ENCODE measurements at places on chromosomes 5 and 9.

DNA sequence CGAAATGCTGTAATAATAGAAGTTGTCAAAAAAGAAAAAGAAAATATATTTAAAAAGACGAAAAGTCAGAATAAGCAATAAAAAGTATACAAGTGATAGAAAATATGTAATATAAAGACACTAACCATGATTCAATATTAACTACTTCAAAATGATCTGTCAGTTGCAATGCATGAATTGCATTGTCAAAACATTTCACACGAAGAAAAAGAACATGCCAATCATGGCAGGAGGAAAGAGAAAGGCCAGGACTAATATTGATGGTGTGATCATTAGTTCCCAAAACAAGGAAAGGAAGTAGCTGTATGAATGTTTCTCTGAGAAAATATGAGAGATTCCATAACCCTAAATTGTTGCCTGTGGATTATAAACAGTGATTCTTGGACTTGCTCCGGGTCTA is 7.4 kb upstream of the GRAMD2B start:
- no peak for DNase-seq

GRCh38 chr5:77882670-77883257 is 106.6 kb upstream of the TBCA start:
- DNase-seq = no peak

DNA sequence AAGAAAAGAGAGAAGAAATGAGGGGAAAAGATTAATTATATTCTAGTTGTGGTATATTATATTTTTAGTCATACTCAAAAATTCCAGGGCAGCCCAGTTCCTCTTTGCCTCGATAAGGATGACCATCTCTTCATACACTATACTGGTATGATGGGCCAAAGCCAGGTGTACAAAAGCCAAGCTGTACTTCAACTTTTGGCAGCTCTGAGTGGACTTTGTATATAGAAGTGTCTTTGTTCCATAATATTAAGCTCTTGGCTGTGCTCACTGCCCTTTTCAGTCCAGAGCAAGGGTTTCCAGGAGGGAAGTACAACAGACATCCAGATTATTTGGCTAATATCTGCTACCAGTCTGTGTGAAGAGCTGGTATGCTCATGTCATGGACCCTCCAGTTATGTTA is 934.3 kb upstream of the CDH10 start:
- no peak for DNase-seq

DNA sequence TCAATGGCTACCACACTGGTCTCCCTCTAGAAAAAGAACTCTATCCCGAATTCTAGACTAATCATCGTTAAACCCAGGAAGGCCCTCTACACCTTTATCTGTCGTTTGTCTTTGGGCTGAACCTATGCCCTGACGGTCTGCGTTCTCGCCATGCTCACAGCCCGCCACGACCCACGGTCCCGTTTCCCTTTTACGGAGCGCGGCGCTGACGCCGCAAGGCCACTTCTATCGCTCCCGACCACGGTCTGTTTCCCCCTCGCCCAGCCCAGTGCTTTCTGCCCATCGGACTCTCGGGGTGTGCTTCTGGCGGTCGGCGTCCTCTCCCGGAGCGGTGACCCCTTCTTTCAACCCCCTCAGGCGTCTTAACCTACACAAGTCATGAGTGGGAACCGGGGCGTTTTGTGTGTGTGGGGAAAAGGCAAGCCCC is 974 bp downstream of the C9orf40 start:
- DNase-seq = peak; percentile 56

DNA sequence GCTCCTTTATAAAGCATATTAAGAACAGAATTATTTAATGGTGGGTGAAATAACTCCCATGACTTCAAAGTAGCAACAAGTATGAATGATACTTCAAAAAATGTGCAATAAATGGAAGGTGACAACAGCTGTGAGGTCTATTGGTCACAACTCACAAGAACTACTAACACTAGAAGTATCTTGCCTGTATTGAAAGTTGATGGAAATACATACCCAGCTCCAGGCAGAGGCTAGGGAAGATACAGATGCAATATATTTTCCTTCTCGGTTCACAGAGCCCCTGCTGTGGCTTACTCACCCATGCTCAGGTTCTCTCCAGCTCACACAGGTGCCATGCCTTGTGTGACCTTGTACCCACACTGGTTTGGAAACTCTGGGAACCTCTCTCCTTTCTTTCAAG is 133.8 kb downstream of the LIFR start:
- no peak for DNase-seq

DNA sequence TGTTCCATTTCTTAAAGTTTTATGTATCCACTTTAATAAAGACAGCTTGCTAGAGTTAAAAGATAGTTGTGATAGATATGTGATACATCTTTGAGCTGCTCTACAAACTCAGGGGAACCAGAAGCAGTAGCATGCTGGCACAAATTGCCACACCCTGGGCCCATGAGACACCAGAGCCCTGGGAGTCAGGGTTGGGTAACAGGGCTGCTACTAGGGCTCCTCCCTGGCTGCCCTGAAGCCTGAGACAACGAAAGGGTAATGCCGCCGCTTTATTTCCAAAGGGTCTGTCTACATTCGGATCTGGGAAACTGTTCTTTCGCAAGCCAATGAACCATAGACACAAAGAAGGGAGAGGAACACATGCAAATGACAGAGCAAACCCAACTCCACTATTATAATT is 29.2 kb downstream of the PTPN3 start:
- DNase-seq = no peak

DNA sequence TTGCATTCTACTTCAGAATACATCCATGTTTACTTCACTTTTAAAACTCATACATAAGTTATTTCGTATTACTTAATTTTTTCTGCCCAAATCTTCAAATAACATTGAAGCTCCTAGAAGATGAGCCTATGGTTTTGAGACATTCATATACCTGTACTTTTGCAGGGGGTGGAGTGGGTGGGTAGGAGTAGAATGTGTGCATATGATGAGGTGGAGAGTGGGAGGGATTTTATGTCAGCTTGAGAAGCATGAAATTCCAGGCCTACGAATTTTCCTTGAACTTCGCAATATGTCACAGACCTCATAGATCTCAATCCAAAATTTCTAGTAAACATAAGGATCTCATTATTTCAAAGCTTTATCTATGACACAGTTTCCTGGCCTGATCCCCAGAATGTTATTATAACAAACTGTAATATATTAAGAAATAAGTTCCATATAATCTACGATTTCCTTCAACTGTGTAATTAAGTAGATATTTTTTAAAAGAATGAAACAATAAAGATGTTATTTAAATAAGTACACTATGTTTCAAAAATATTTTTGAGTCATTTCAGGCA is 19.7 kb upstream of the MOB3B start:
- DNase-seq = no peak

DNA sequence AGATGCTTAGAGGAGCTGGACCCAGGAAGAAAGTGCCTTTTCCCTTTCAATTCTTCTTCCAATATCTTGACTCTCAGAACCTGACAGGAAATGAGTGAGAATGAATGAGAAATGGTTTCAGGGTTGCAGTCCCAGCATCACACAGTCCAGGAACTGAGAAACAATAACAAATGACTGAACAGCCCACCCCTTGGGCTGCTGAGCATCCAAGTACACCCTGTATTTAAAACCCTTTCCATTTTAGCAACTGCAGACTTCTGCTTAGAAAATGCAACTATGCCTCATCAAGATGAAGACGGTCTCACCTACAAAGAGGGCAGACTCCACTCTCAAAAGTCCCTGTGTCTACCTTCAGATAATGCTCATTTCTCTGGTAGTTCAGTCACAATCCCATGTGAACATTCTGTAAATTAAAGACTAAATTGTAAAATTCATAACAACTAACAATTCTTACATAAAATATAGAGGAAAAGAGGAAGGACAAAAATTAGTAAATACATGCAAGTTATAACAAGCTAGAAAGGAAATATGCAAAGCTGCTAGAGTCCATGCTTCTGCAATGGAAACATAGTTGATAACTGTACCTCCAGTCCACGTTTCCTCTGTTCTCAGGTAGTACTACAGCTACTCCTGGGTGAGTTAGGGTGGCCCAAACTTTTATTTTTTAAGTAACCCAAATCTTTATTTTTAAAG is 316.5 kb downstream of the ICE1 start:
- no peak for DNase-seq

GRCh38 chr9:126860757-126861466 is 473 bp downstream of the ZBTB34 start:
- DNase-seq = peak; percentile 37

DNA sequence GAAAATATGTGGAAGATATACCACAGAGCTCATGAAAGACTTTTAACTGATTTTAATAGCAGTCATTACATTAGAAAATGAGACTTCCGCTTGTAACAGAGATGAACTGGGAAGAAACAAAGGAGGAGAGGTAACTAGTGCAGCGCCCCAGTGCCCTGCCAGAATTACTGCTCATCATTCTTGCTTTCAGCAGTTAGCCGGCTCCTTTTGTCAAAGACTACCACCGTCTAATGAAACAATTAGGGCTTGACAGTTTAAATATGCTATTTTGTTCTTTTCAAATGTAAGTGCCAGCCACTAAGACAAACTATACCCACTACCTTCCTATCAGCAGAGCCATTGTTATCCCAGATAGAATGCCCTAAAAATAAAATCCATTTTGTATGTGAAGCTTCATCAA is 328.4 kb downstream of the EFNA5 start:
- no peak for DNase-seq

DNA sequence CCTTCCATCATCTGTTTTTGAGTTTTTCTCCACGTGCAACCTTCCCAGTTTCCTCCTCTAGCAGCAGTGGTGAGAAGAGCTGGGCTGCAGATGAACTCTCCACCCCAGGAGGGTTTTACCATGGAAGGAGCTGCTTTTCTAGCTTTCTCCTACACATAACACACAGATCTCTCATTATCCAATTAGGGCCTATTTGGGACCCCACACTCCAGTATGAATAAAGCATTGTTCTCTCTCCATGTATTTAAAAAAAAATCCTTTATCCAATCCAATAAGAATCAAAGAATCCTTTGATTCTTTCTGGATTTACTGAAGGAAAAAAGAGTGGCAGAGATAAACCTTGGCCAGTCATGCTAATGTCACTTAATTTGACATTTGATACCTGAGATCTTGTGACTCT is 31.6 kb upstream of the NAA35 start:
- DNase-seq = no peak

All from stimulated activated naive CD8-positive, alpha-beta T cell treated with anti-CD3 and anti-CD28 coated beads, Interleukin-15, Interleukin-2, amounts not matched to agents 100 U/mL and 50 U/mL, for 24 hours (primary cell).